ENCODE measurements at places on chromosomes 6 and 20. TPM values are rescaled to one million over a fixed set of nuclear protein-coding genes. Genes with fewer than 3 reads are reported as not detected.

Gene ISM1
- 3.6 TPM for polyA plus RNA-seq

Gene MYLK2
- polyA plus RNA-seq = 0.82 TPM

Gene RIMS1
- 5.1 TPM for polyA plus RNA-seq

Gene STMN3
- 23.5 TPM for polyA plus RNA-seq

Gene KIF16B
- 20.2 TPM for polyA plus RNA-seq

Gene HLA-DQA2
- polyA plus RNA-seq = 0.38 TPM

Gene TULP4
- 17.9 TPM for polyA plus RNA-seq

Gene EYS
- polyA plus RNA-seq = 0.56 TPM

Gene FOXA2
- not detected for polyA plus RNA-seq

Gene SEL1L2
- polyA plus RNA-seq = not detected

Gene DEFB127
- polyA plus RNA-seq = not detected

Gene COL11A2
- polyA plus RNA-seq = 5.5 TPM

Gene PAX1
- not detected for polyA plus RNA-seq

DNA sequence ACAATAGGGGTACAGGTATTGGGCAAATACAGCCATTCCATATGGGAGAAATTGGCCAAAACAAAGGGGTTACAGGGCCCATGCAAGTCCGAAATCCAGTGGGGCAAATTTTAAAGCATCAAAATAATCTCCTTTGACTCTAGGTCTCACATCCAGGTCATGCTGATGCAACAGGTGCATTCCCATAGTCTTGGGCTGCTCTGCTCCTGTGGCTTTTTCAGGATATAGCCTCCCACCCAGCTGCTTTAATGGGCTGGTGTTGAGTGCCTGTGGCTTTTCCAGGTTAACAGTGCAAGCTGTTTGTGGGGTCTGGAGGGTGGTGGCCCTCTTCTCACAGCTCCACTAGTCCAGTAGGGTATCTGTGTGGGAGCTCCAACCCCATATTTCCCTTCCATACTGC, 607.1 kb downstream of the MEI4 start:
- no peak for DNase-seq

DNA sequence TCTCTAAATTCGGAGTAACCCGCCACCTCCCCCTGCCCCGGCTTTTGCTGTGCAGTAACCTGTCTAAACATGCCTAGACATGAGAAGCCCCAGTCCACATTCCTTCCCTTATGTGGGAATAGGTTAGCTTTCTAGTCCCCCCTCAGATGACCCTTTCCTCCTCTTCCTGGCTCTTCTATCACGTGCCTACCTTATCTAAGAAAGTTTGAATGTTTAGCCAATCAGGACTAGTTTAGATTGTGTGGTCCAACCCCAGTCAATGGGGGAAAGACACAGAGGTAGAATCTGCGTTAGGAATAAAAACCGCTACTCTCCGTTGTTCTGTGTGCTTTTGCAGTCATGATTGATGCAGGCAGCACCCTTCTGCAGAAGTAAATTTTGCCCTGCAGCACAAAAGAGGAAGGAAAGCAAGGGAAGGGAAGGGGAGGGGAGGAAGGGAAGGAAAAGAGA, 69.0 kb upstream of the CD93 start:
- DNase-seq = no peak

DNA sequence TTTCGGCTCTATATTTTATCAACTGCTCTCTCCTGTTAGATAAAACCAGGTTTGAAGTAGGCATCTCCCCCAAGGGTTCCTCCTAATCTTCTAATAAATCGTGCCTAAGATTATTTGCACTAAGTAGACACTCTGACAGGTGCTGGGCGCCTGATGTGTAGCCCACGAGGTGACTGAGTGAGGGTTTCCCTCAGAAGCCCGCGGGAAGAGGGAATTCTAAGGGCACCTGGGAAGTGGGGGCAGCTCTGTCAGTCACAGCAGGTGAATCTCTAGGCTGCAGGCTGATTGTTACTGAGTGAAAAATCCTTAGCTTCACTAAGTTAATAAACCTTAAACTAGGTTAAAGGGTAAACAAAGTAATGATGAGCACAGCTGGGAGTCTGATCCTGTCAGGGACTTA, 68.2 kb downstream of the PXDC1 start:
- DNase-seq = no peak

GRCh38 chr20:34201531-34201930, 39.7 kb upstream of the ASIP start:
- no peak for DNase-seq

DNA sequence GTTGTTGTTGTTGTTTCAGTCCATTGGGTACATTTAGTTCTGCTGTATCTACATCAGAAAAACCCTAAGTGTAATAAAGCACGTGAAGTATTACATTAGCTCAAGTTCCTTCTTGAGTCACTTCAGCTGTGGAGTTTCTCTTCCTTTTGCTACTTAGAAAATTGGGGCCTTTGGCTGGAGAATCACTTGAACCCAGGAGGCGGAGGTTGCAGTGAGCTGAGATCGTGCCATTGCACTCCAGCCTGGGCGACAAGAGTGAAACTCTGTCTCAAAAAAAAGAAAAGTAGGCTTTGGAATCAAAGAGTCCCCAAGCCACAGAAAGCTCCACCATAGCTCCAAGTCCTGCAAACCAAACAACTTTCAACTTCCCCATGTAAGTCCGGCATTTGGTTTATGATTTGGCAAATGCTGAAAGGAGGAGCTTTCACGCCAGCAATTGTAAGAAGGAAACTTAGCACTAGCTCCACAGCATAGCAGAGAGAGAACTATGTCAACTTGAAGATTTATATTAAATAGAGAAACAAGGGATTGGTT, 56.5 kb upstream of the RNF144B start:
- no peak for DNase-seq

- DNase-seq = no peak
Measured at GRCh38 chr6:132063738-132064137, 112.6 kb upstream of the CCN2 start.

- no peak for DNase-seq
Measured at GRCh38 chr6:139334806-139335446, 39.5 kb downstream of the CITED2 start.

GRCh38 chr6:29486577-29486976, 1.2 kb downstream of the MAS1L start:
- DNase-seq = no peak

GRCh38 chr6:1337791-1338190, 25.9 kb downstream of the FOXQ1 start:
- no peak for DNase-seq

- peak; percentile 61 for DNase-seq
Measured at GRCh38 chr20:8043687-8044282, 24.2 kb upstream of the TMX4 start.

- no peak for DNase-seq
Measured at GRCh38 chr6:157656437-157656997, 166.5 kb upstream of the SNX9 start.

DNA sequence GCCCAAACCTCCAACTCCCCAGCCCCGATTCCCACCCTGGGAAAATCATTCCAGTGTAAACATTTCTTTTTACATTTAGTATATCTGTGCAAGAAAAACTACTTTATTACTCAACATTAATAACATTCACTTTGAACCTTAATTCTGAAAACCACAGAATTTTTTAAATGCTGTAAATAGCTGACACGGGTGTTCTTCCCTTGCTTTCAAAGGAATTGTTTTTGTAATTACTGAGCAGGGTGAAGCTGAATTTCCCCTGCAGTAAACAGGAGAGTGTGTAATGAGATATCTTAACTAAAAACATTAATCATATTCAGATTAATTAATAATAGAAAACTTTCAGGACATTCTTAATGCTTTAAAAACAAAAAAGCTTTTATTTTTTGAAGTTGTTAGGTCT, 99.3 kb upstream of the CITED2 start:
- no peak for DNase-seq
